Natural killer cell (primary cell): ENCODE measurements at places on chromosomes 6 and 20. TPM values are rescaled to one million over a fixed set of nuclear protein-coding genes. Genes with fewer than 3 reads are reported as not detected.

GRCh38 chr20:59087829-59088433, 45.3 kb upstream of the PRELID3B start:
- peak; percentile 91 for DNase-seq

DNA sequence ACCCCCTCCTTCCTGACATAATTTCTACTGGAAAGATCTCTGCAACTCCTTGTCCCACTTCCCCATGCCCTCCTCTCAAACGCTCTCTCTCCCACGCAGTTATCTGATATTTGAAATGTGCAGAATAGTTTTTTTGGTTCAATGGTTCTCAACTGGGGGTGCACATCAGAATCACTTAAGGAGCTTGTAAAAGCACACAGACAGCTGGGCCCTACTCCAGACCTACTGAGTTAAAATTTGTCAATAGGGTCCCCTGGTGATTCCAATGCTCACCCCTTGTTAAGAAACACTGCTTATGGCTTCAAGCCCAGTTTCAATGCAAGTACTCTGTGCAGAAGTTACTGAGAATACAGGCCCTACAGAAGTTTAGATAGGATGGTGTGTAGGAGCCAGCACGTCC, 45.2 kb upstream of the KCNK16 start:
- DNase-seq = no peak

SPTLC3 gene
- 1.9 TPM for total RNA-seq

DNA sequence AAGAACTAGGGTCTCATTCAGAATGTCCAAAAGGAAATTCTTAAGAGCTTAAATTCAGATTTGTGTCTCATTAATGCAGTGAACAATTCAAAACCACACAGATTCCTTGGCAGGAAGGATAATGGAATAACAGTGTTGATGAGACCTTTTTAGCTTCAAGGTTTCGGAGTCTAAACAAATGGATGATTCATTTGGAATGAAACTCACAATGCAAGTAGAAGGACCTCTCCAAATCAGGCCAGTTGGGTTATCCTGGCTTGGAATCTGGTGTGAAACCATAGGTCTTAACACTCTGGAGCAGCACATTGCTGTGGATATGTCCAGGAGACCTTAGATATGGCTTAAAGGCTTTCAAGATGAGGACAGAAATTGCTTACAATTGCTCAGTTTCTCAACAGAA, 44.9 kb downstream of the KCTD20 start:
- no peak for DNase-seq

DNA sequence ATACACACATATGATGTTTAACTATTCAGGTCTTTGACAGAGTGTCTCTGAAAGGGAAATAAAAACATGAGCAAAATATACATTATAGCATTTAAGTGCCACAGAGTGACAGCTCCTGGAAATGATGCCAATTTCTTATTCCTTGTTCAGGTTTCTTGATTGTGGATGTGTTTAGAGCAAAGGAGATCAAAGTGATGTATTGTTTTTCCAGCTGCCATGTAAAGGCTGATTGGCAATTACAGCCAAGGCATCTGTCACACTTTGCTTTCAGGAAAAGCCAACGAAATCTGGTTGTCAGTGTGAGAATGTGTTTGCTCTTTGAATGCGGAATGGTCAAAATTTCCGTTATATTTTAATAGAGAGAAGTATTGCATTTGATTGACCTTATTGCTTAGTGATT, 347.8 kb upstream of the FLRT3 start:
- no peak for DNase-seq

DNA sequence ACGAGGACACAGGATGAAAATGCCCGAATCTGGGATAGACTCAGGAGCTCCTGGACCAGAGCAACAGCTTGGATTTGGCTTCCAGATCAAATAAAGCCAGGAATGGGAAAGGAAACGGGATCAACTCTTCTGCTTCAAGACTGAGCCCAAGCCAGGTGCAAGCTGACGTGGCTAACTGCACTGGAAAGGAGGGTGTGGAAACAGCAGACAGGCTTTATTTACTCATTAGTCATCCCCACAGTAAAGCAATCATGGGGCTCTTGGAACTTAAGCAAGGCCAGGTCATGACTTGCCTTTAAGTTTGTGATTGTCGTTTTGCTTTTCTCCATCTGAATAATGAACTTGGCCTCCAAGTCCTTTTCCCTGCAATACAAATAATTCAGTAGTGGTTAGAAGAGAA, 45.2 kb downstream of the KIF16B start:
- DNase-seq = no peak

DNA sequence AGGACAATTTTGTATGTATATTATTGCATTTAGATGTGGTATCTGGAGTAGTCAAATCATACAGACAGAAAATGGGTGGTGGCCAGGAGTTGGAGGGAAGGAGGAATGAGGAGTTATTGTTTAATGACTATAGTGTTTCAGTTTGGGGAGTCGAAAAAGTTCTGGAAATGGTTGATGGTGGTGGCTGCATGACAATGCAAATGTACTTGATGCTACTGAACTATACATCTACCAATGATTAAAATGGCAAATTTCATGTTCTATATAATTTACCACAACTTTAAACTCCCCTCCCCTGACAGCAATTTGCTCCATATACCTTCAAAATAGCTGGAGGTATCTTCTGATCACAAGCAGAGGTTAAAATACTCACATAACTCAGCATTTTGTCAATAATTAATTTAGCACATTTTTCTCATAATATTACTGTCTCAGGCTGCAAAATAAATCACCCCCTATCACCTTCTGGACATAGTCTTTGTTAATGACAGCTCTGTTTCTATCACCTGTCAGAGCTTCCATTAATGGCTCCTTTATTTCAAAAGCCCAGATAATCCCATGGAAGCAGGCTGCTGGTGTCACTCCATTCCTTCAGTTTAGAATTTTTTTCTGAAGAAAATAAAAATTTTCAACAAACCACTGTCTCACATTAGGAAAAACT, 25.7 kb upstream of the RHAG start:
- no peak for DNase-seq

PI3 gene
- not detected for total RNA-seq

GRCh38 chr20:43448748-43449535, 8.8 kb upstream of the SRSF6 start:
- DNase-seq = peak; percentile 73

GRCh38 chr6:170029416-170030283, 261.2 kb downstream of the DLL1 start:
- DNase-seq = peak; percentile 6

DNA sequence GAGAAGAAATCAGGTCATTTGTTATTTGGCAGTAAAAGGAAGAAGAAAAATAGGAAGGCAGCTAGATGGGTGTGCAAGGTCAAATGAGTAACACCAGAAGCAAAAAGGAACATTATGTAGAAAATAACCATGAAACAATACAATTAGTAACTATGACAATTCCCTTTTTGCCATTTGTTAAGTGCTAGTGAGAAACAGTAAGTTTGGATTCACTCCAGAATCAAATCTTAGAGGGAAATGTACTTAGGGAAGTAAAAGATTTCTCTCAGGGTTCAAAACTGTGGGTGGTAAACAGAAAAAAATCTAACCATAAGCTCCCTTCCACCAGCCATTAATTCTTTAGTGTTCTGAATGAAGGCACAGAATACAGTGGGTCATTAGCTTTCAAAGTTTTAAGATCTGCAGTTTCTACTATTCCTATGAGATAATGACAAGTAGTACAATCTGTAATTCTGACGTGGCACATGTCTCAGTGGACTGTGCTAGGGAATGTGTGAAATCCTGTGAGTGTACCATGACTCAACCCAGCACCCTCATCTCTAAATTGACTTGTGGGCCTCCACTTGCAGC, 17.1 kb downstream of the REPS1 start:
- no peak for DNase-seq

CCDC170 gene
- 0.20 TPM for total RNA-seq

GSTA3 gene
- not detected for total RNA-seq

DDRGK1 gene
- 52.6 TPM for total RNA-seq

CNR1 gene
- total RNA-seq = not detected

GRCh38 chr20:15378151-15378550, 1040.7 kb upstream of the FLRT3 start:
- DNase-seq = no peak

GJA1 gene
- not detected for total RNA-seq

DNA sequence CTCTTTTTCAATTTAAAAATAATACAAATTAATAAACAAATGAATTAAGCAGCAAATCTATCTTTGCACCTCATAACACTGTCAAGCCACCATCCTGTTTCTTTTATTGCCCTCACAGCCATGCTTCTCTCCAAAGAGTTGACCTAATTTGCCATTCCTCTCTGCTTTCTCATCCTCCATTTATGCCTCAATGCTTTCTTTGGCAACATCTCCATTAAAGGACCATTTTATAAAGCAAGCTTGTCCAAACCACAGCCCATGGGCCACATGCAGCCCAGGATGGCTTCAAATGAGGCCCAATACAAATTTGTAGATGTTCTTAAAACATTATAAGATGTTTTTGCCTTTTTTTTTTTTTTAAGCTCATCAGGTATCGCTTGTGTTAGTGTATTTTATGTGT, 26.4 kb upstream of the MEI4 start:
- no peak for DNase-seq

SPEF1 gene
- total RNA-seq = 0.23 TPM

EPM2A gene
- total RNA-seq = 5.2 TPM

DNA sequence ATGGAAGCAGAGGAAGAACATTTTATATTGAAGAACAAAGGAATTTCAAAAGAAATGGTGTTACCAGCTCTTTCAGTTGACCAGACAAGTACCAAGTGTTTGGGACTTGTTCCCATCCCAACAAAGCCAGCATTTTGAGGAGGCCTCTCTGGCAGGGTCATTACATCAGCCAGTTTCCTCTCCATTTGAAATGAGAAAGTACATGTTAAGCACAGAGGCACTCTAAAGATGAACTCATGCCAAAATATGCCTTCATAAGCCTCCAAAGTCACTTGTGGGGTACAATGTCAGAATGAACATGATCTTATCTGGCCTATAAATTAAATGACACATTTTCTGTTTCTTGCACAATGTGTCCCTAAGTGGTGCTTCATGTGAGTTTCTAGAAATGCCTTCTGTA, 223.9 kb downstream of the PRL start:
- no peak for DNase-seq

DNA sequence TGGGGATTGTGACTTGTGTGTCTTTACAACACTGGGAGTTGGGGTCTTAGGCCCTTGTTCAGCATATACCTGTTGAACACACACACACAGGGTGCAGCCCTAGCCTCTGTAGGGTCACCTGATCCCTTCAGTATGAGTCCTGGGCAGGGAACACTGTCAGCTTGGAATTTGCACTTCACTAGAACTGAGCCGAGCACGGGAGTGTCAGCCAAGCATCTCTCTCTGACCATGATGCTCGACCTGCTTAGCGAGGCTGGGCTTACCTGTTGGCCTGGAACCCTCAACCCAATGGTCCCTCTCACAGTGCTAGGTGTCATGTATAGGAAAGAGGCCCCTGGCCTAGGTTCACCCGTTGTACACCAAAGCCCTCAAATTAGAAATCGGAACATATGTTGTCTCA, 96.1 kb downstream of the NKAIN2 start:
- DNase-seq = no peak

DNA sequence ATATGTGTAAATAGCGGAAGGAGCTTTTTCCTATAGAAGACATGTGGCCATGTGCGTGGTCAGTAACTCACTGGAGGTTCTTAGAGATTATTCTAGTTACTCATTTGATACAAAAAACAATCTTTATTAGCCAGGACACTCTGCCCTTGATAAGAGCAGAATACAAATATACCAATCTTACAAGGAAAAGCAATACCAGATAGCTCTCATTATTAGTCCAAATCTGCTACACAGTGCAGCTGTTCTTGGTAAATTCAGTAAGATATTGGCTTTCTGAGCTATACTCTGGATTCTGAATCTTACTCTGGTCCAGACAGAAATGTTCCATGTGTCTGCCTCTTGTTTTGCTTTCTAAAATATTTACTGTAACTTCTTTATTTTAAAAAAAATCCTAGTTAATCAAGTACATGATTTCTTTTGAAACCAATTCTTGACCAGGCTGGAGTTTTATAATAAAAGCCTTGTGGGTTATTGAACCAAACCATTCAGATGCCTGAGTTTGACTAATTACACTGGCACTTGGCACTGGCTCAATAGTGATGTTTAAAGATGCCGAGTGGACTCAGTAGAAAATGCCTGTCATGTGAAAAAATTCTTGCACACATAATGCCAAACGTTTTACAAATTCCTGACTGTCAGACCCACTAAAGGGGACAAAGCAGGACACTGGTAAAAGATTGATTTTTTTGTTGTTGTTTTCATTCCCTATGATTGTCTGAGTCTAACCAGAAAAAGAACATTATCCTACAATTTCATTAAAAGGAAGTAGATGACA, 242.8 kb upstream of the TCF21 start:
- DNase-seq = no peak

- no peak for DNase-seq
Measured at GRCh38 chr6:45759472-45759810, 256.2 kb downstream of the CLIC5 start.

MCM8 gene
- total RNA-seq = 14.3 TPM

DNA sequence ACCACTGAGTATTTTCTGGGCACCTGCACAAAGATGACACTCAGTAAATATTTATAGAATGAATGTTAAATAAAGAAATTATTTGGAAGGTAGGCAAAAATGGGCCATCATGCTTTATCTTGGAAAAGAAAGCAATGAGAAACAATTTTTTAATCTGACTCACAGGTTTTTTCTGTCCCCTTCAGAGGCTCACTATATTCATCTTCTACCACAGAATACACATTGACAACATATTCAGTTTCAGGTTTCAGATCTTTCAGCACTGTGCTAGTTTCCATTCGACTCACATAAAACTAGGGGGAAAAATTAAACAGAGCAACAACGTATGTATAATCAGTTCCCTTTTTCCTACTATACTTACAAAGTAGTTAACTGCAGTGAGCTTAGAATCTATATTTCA, 58.3 kb downstream of the COL12A1 start:
- no peak for DNase-seq

DNA sequence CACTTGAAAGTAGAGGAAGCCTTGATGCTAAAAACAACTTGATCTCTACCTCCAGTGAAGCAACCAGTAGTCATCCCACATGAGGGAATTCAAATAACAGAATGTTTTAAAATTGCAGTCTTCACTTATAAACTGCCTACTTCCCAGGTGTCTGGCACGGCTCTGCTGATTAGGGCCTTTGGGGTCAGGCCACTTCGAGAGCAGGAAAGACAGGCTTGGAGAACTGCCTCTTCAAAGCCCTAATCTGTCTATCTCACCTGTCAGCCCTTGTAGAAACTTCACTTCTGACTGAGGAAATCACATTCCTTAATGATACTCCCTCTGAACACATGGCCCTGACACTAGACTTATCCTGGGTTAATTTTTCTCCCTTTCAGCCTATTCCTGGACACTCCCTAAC, 458.6 kb downstream of the TENT5A start:
- no peak for DNase-seq
